ENCODE measurements at places on chromosomes 1 and 21. TPM values are rescaled to one million over a fixed set of nuclear protein-coding genes. Genes with fewer than 3 reads are reported as not detected.

The RPTN gene
- not detected for polyA plus RNA-seq

The NTNG1 gene
- polyA plus RNA-seq: not detected

The FBXO2 gene
- 2.5 TPM for polyA plus RNA-seq

The GPR161 gene
- 0.95 TPM for polyA plus RNA-seq

DNA sequence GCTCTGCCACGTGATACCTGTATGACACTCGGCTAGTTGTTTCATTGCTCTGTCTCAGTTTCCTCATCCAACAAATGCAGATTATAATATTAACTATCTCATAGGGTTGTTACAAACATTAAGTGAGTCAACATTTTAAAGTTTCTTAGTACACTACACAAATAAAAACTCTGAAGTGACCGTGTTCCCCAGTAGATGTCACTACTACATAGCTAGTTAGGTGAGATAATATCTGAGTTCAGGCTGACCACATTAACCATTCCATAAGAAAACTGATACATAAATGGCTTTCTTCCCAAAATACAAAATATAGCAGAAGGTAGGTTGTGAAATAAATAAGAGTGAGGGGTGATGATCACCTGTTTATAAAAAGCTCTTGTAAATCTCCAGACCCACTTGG lies 214.1 kb downstream of the NUF2 start:
- no peak for DNase-seq

DNA sequence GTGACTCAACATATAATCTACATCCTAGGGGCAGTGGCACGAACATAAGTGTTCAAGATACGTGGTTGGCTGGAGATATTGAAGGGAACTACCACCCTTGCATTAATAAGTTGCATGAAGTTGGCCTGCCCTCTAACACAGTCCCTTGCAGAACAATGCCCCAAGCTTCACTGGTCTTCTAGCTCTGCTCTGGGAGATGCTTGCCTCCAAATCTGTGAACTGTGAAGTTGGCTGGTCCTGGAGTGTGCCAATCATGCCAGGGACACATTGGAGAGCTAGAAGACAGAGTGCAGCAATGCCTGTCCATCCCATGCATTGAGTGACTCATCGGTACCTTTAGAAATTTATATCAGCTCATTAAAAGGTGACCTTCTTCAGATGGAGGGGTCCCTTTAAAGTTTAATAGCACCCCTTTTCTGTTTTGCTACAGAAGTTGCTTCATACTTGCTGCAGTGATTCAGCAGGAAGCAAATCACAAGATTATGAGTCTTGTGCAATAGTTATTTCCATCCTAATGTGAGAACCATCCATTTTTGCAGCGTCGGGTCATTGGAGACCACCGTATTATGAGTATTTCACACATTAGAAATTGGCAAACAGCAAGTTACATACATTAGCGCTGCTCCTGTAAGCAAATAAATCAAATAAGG lies 55.2 kb upstream of the KAZN start:
- DNase-seq: no peak

DNA sequence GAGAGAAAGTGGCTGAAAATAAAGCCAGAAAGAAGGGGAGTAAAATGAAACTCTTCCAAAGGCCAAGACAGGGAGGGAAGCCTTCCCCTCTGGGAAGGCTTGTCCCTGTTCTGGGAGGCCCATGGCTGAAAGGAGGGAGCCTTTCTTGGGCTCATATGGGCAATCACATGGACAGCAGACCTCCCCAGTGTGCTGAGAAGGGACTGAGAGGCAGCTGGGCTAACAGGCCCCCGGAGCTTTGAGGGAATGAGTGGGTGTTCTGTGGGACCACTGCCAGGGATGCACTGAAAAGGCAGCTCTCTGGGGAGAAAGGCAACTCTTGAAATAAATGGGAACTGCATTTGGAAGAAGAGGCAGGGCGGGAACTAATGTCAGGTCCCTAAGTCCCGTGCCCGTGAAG lies 39.1 kb downstream of the KANK4 start:
- DNase-seq: peak; percentile 43

DNA sequence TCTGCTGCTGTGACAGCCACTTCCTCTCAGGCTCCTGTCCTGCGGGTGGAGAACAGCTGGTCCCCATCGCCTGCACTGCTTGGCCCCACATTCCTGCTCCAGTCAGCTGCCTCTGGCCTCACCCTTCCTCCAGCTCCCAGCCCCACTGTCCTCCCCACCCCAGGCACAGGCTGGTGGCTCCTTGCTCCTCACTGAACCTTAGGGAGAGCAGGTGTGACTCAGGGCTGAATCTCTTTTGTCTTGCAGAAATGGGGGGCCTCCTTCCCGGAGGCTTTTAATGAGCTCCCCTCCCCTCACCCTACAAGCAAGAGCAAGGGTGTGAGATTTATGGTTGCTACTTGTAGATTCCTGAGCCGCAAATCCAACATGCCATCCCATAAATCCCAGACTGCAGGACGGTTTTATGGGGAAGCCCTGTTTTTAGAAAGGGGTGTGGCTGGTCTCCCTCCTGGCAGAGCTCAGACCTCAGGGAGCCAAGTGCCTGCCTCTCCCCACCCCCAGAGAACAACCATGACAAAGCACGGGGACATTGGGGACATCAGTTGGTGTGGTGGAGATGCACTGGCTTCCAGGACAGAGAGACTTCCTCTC lies 15.2 kb downstream of the CDK18 start:
- DNase-seq: no peak

DNA sequence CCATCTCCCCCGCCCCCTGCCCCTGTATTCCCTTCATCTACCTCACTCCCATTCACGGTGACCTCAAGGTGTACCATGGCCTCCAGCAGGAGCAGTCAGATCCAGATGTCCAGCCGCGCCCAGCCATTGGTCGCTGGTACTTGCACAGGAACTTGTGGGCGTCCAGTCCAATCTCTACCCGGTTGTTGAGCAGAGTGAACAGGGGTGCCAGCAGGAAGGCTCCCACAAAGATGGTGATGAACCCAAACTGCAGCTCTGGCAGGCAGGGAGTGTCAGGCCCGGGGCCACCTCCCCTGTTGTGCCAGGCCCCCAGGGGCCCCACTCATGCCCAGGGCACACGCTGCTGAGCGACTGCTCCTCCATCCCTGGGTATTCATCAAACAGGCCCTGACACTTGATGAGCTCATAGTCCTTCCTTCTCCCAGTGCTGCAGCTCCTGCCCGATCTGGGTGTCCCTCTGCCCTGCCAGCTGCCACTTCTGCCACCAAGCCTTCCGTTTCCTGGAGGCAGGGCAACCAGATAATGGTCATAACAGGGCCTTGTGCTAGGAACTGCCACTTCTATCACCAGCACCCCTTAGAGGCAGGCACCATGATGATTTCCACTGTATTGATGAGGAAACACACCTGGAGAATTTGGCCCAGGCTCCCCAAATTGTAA lies 5.7 kb upstream of the ARHGEF19 start:
- no peak for DNase-seq

GRCh38 chr1:111486431-111486830 lies 12.6 kb downstream of the C1orf162 start:
- no peak for DNase-seq

DNA sequence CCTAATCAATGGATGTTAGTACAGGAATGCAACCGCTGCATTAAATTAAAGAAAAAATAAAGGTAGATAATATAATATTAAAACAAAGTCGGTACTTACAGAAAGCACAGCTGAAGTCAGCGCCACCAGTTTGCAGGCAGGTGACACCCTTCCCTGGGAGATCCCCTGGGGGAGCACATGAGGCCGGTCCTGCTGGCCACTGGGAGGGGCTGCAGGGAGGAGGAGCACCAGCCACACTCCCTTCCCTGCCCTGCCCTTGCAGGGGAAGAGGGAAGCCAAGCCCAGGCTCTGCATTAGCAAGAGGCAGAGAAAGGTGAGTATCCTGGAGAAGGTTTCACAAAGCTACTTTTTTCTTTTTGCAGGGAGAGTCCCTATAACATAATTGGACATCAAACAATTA lies 507.0 kb downstream of the AJAP1 start:
- DNase-seq: no peak

DNA sequence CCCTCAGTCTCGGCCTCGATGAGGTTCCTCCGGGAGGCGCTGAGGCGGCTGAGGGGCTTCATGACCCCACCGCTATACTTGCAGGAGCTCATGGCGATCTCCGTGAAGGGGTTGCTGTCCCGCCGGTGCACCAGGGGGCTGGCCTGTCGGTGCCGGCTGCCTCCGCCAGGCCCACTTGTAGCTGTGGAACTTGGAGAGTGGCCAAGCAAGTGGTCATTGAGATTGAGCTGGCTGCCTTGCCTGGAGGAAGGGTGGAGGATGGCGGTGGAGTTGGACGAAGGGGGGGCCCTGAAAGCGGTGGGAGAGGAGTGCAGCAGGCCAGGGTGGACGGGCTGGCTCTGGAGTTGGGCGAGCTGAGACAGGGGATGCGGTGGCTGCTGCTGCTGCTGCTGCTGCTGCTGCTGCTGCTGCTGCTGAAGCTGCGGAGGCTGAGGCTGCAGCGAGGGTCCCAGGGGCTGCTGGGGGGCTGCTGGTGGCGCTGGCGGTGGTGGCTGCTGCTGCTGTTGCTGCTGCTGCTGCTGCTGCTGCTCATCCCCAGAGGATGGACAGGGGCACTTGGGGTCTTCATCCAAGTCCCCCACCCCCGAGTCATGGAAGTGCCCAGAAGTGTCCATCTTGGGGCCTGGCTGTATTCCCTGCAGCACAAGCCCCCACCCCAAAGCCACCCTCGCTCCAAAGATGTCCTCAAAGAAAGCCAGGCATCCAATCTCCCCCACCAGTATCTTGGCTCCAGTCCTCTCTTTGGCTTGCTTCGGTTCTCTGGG lies 548 bp downstream of the KCNN3 start:
- DNase-seq: no peak

GRCh38 chr1:234770924-234771540 lies 161.1 kb upstream of the IRF2BP2 start:
- no peak for DNase-seq

- no peak for DNase-seq
Measured at GRCh38 chr1:168480997-168481396, 62.8 kb downstream of the XCL2 start.

- no peak for DNase-seq
Measured at GRCh38 chr1:89200663-89201062, 1.9 kb upstream of the GBP4 start.
